ENCODE measurements at places on chromosomes 2 and 18.

DNA sequence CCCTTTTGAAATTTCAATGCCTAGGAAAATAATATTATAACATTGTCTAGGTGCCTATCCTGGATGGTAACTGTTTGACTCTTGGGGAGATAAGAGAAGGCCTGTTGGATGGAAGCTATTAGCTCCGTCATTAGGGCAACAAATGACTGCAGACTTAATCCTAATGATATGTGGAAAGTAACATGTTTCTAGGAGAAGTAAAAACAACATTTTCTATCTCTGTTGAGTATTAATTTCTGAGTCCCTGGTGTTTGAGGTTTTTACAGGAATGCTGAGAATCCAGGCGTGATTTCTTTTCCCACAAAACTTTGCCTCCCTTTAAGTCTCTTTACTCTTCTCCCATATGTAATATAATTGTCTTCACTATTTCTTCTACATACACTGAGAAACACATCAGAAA, 159.1 kb downstream of the GALNT1 start:
- peak; percentile 9 for DNase-seq

DNA sequence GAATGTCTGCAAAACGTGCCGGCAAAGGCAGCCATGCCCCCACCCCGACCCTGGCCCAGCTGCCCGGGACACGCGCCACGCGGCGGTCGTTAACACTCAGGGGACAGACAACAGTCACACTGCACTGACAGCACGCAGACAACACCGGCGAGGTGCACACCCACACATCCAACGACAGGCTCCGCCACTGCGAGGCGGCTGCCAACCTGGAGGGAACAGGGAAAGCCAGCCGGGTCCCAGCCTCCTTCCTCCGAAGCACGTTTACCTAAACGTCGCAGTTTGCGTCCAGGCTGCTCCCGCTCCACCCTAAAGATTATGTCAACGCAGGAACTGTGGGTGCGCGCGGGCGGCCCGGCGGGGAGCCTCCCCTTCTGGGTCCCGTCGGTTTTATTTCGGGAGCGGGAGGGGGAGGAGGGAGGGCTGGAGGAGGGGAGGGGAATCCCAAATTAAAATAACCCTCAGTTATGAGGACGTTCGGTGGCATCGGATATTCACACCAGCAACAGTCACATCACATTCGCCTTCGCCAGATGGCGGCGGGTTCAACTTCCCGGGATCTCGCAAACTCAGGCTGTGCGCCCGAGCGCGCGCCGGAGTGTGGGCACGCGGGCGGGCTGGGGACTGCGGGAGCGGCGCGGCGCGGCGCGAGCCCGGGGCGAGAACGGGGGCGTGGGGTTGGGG, 644 bp downstream of the PTGR3 start:
- DNase-seq = peak; percentile 76

DNA sequence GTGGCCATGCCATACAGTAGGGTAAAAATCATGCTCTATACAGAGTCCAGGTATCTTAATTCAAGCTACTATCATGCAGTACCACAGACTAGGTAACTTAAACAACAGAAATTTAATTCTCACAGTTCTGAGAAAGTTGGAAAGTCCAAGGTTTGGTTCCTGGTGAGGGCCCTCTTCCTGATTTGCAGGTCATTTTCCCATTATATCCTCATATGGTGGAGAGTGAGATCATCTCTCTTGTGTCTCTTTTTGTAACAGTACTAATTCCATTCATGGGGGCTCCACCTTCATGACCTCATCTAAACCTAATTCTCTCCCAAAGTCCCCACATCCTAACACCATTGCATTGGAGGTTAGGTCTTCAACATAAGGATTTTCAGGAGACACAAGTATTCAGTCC, 335.0 kb upstream of the ACVR2A start:
- DNase-seq = no peak

- no peak for DNase-seq
Measured at GRCh38 chr2:241279828-241280227, 35.6 kb downstream of the HDLBP start.

DNA sequence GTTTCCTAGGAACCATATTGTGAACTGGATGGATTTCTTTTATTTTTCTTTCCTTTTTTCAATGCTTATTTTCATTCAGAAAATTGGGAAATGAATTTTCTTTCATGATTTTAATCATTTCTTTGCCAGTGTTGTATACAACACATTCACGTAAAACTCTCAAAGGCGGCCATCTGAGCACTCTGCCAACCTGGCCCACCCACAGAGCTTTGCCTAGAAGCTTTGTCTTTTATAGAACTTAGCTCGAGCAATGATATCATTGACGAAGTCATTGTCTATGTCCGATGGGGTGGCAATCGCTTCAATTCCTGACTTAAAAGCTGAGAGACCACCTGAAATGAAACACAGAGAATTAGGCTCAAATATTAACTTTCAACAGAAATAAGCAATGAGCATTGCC, 13.3 kb downstream of the LYG2 start:
- no peak for DNase-seq

GRCh38 chr2:14952400-14952963, 320.0 kb downstream of the LRATD1 start:
- no peak for DNase-seq

- DNase-seq = no peak
Measured at GRCh38 chr2:73027340-73027739, 44.2 kb downstream of the SFXN5 start.

GRCh38 chr18:70559446-70559845, 270.6 kb downstream of the SOCS6 start:
- DNase-seq = no peak

GRCh38 chr2:124171472-124172063, 146.5 kb downstream of the CNTNAP5 start:
- DNase-seq = no peak

DNA sequence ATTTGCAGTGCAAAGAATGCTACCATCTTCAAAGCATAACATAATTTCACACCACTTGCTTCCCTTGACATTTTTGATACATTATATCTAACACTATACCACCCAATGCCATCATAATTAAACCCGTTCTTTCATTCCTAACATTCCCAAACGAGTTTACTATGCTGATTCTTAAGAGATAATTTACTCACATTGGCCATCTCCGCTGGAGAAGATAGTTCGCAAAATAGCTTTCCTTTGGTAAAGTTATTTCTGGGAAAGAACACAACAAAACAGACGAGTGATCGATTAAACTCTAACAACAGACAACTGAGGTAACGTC, 716 bp downstream of the MMADHC start:
- DNase-seq = no peak

GRCh38 chr18:75422341-75422910, 5.1 kb downstream of the SMIM21 start:
- peak; percentile 51 for DNase-seq

- DNase-seq = no peak
Measured at GRCh38 chr2:48007699-48008268, 101.5 kb upstream of the FBXO11 start.

DNA sequence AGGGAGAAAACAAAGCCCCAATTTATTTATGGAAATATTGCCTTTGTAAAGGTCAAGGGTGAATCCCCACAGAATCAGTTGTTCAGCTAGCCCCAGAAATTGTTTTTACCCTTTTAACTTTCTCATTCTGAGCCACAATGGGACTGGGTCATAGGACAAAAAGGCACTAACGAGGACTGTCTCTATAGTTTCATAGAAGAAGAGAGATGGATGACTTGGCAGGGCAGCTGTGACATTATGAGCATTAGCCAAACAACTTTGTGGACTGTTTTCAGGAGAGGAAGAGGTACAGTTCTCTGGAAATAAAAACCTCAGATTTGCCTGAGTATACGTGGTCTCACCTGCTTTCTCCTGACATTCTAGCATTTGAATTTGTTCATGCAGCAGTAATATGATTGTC, 1155.8 kb upstream of the CHAC2 start:
- DNase-seq = no peak

DNA sequence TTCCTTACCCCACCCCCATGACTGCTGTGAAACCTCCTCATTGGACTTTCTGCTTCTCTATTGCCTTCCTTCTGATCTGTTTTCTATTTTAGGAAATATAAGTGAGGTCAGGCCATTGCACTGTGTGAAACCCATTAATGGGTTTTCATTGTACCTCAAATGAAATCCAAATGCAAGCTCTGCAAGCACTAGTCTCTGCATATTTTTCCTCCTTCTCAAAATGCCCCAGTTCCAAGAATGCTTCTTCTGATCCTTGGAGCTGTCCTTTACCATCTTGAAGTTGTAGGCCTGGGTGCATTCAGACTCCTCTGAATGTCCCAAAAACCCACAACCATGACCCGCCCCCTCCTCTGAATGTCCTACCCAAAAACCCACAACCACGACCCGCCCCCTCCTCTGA, 8.2 kb downstream of the IL1A start:
- no peak for DNase-seq

GRCh38 chr2:148614322-148615049, 30.1 kb upstream of the EPC2 start:
- DNase-seq = peak; percentile 69

Data from iris pigment epithelial cell (primary cell).